ENCODE measurements at places on chromosomes 11 and 22. TPM values are rescaled to one million over a fixed set of nuclear protein-coding genes. Genes with fewer than 3 reads are reported as not detected.

Gene PRAME
- 1,138 TPM for total RNA-seq

Gene MMP12
- not detected for total RNA-seq

Gene ARFIP2
- 46.5 TPM for total RNA-seq

Gene GRM5
- total RNA-seq, result not detected

Gene FBLN1
- total RNA-seq, result 0.56 TPM

Gene CCDC87
- total RNA-seq, result 0.40 TPM

Gene OR52A1
- not detected for total RNA-seq

Gene HTR3B
- total RNA-seq, result not detected

Gene PLEKHA7
- total RNA-seq, result 0.51 TPM

DNA sequence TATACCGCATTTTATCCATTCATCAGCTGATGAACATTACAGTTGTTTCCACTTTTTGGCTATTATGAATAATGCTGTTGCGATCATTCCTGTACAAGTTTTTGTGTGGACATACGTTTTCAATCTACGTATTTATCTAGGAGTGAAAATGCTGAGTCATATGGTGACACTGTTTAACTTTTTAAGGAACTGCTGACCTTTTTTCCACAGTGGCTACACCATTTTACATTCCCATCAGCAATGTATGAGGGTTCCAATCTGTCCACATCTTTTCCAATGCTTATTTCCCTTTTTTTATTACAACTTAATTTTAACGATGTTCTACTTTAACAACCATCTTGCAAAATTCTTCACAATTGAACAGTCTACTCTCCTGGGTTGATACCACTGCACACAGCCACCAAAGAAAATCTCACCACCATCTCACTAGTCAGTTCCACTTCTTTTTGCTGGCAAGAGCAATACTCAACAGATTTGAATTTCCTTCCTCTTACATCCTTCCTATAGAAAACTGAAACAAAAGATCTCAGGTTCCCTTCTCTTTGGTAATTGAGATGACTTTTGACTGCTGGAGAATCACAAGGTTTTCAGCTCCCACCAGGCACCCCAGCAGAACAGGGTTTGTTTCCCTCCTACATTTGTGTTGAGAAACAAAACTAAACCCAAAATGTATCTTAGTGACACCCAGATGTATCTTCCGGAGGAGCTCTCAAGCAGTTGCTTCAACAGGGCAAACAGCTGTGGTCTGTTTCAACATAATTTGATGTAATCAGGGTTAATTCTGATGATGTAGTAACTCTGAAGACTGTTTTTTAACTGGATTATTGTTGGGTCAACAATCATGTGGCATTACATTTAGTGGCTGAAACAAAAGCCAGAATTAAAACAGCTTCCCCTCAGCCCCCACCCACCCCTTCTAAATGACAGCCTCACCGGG, 7.0 kb upstream of the GAB2 start:
- DNase-seq, result no peak

GRCh38 chr22:48842976-48843375, 984.7 kb downstream of the BRD1 start:
- no peak for DNase-seq

GRCh38 chr11:61042537-61042936, 59.8 kb upstream of the CD5 start:
- no peak for DNase-seq

- no peak for DNase-seq
Measured at GRCh38 chr22:49575703-49576081, 252.0 kb downstream of the BRD1 start.

- DNase-seq, result no peak
Measured at GRCh38 chr11:104003491-104003890, 32.9 kb upstream of the DDI1 start.

DNA sequence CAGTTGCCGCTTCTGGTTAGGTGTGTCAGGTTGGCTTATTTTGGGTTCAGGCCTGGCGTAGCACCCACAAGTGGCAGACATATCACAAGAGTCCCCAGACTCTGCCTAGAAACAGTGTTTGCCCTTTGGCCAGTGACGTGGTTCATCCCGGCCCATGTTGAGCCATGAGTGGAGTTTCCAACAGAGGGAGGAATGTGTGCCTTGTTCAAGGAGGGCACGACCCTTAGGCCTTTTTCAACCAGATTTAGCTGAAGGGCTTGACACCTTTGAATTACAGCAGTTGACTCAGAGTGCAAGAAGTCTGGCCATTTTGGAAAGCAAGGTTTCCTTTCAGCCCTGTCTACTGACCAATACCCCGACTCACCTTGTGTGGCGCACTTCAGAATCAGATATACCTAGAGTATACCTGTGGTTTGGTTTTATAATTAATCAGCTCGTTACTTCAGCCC, 15.1 kb upstream of the AIFM3 start:
- DNase-seq, result no peak

DNA sequence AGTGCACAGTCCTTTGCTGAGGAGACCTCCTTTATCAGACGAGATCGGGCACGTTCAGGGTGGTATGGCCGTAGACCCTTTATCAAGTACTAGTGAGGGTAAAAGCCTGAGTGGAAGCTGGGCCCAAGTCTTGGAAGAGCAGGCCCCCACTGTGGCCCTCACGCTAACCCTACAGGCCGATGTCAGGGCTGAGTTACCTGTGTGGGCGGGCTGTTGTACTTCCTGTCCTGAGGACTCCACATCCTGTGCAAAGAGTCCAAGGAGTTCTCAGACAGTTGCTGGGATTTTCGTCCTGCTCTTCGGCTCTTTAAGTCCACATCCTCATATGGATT, 34.9 kb downstream of the RPL27A start:
- DNase-seq, result peak; percentile 29

DNA sequence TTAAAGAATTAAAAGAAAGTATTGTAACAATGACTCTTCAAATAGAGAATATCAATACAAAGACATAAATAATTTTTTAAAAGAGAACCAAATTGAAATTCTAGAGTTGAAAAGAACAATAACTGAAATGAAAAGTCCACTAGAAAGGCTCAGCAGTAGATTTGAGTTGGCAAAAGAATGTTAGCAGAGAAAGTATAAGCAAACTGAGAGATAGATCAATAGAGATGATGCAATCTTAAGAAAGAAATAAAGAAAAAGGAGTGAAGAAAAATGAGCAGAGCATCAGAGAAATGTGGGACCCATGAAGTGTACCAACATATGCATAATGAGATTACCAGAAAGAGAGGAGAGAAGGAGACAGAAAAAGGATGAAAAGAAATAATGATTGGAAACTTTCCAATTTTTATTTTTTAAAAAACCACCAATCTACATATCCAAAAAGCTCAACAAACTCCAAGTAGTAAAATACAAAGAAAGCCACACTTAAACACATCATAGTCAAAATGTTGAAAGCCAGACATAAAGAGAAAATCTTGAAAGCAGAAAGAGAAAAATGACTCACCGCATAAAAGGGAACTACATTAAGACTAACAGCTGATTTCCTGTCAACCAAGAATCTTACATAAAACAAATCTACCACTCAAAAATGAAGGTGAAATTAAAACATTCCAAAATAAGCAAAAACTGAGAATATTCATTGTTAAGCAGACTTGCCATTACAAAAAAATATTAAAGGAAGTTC, 20.9 kb downstream of the NCF4 start:
- no peak for DNase-seq

DNA sequence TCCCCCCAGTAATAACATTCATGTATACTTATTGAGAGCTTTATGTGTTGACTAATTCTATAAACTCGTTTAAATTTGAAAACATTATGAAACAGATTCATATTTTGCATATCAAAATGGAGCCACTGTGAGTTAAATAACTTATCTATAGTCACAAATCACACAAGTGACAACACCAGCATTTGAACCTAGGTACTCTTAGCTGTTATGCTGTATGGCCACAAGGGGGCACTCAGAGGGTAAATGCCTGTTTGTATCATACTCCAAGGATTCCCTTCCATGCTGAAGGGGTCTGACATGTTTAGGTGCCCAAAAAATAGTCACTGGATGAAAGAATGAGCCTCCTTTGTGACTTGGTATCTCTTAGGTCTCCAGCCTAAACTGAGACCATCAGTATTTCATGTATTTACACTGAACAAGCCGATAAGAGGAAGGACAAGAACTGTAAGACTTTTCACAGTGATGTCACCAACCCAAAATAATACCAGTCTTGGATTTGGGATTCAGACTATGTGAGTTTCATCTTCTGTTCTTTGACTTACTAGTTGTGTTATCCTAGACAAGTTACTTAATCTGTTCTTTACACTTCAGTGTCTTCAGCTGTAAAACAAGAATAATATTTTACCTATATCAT, 12.2 kb upstream of the OR52D1 start:
- peak; percentile 69 for DNase-seq

DNA sequence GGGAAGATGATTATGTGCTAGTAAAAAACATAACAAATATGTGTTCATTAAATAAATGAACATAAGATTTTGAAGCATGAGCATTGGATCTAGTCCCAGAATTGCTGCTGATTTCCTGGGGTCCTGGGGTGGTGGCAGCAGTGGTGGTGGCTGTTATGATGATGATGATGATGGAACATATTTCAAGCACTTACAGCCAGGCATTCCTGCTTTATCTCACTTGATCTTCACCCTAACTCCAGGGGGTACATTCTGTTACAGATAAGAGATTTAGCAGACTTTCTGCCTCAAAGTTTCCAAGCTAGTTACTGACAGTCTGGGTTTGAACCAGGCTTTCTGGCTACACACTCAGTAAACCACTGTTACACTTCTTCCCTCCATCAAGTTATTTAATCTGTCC, 5.2 kb downstream of the TRAPPC4 start:
- peak; percentile 36 for DNase-seq

- DNase-seq, result no peak
Measured at GRCh38 chr11:44029977-44030911, 17.5 kb upstream of the ACCSL start.

DNA sequence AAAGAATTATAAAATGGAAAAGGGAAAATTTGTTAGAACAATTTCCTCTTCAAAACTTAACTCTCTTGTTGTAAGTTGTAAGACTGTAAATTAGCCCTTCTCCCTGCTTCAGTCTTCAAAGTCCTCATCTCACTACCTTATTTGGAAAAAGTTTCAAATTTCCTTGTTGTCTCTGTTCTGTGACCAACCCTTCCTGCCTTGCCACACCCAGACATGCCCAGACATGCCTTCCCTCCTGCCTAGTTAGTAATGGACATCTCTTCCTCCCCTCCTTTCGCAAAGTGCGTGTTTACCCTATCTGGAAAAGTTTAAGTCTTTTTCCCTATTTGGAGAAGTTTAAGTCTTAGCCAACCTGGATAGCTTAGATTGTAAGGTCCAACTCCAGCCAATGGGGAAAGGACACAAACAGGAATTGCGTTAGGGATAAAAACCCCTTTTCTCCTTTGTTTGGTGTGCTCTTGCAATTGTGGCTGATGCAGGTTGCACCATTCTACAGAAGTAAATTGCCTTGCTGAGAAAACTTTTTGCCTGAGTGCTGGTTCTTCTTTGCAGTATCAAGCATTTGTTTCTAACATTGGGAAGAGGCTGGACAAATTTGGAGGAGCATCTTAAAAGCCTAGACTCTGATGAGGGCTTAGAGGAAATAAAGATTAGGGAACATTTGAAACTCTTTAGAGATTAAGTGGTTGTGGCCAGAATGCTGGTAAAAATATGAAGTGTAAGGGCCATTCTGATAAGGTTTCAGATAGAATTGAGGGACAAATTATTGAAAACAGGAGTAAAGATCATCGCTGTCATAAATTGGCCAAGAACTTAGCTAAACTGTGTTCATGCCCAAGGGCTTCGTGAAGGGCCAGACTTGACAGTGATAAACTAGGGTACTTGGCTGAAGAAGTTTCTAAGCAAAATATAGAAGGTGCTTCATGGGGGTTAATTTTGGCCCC, 15.4 kb downstream of the OR52K2 start:
- no peak for DNase-seq

GRCh38 chr11:102829316-102830000, 14.0 kb downstream of the MMP3 start:
- DNase-seq, result no peak

- peak; percentile 41 for DNase-seq
Measured at GRCh38 chr11:65290448-65291165, 24.1 kb upstream of the CDC42EP2 start.

GRCh38 chr11:2140411-2141400, 1.5 kb upstream of the IGF2 start:
- DNase-seq, result no peak

DNA sequence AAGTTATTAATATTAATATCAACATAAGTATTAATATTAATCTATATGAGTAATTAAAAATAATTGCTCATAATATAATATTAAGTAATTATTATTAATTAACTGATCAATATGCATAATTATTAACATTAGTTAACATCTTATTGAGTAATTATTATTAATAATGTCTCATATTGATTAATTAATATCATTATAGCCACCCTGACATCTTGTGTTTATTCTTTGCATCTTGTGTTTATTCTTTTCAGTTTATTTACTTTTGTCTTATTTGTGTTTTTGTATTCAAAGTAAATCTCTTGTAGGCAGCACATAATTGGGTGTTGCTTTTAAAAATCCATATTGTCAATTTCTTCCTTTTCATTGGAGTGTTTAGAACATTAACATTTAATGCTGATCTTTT, 56.6 kb downstream of the MYEOV start:
- no peak for DNase-seq

- no peak for DNase-seq
Measured at GRCh38 chr22:45564349-45565030, 61.8 kb downstream of the FBLN1 start.

DNA sequence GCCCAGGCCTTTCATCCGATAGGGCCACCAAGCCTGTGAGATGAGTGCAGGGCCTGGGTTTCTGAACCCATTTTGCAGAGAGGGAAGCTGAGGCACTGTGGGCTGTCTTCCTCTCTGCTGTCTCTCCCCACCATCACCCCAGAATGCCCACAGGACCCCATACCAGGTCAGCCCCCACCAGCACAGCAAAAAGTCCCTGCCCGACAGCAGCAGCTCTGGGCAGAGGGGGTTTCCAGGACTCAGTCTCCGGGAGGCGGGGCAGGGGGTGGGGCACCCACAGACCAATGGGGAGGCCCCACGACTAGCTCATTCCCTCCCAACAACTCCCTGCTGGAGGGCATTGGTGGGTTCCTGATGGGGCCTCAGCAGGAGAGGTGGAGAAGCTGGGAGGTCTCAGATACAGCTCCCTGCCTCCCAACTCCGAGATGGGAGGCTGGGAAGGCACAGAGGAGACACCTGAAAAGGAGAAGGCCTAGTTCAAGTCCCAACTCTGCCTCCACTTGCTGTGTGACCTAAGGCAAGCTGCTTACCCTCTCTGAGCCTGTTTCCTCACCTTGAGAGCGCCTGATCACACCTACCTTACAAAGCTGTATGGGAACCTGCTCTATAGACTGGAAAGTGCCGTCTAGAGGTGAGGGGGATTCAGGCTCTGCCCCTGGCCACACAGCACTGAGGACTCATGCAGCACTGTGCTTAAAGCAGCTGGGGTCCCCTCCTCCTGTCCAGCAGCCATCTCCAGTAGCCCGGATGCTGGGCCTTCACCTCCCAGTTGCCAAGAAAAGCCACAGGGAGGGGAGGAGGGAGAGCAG, 3.5 kb downstream of the CBX7 start:
- DNase-seq, result peak; percentile 52

GRCh38 chr11:57349491-57350274, 11.5 kb downstream of the P2RX3 start:
- peak; percentile 88 for DNase-seq
